A549 (cell line): ENCODE measurements at places on chromosomes 13 and 19.

- DNase-seq: peak; percentile 87
These were observed 2.9 kb upstream of the DCUN1D2 start for GRCh38 chr13:113493315-113493951.

GRCh38 chr13:59337070-59337469, 826.7 kb downstream of the DIAPH3 start:
- no peak for DNase-seq

GRCh38 chr13:73129023-73129422, 70.2 kb downstream of the KLF5 start:
- no peak for DNase-seq

DNA sequence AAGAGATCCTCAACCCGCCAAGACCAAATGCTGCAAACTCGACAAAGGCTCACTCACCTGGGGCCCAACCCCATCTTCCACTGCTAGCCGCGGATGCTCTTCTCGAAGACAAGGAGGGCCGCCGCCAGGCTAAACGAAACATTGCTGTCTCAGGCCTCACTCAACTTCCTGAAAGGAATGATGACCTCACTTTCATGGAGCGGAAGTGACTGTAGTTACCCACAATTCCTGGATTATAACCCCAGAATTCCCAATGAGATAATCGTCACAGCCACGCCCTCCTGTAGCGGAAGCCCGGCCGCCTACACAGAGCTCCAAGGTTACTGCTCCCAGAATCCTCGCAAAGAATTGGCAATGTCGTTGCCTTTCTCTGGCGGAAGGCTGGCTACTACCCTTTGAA, 10.5 kb upstream of the ZNF112 start:
- no peak for DNase-seq
